GM12864 (cell line): ENCODE measurements at places on chromosomes 12 and 14.
A peak's percentile ranks its signal among the peaks of the same experiment; 100 is the strongest.

DNA sequence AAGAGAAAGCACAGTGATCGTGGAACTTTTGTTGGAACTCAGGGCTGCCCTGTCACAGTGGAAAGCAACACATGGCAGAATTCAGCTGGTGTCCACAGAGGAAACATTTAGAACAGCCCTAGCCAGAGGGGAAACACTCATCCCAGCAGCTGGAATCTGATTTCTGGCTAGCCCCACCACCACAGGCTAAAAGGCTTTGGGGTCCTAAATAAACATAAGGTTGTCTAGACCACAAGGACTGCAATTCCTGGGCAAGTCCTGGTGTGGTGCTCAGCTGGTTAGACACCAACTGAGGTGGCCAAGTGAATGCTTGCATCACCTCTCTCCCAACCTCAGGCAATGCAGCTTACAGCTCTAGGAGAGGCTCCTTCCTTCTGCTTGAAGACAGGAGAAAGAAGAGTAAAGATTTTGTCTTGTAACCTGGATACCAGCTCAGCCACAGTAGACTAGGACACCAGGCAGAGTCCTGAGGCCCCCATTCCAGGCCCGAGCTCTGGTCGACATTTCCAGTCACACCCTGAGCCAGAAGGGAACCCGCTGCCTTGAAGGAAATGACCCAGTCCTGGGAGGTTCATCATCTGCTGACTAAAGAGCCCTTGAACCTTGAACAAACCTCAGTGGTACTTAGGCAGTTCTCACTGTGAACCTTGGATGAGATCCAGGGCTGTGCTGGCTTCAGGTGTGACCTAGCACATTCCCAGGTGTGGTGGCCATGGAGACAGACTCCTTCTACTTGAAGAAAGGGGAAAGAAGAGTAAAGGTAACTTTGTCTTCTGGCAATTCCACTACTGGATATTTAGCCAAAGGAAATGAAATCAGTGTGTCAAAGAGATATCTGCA, 85.4 kb upstream of the PLXNC1 start:
- no peak for DNase-seq

DNA sequence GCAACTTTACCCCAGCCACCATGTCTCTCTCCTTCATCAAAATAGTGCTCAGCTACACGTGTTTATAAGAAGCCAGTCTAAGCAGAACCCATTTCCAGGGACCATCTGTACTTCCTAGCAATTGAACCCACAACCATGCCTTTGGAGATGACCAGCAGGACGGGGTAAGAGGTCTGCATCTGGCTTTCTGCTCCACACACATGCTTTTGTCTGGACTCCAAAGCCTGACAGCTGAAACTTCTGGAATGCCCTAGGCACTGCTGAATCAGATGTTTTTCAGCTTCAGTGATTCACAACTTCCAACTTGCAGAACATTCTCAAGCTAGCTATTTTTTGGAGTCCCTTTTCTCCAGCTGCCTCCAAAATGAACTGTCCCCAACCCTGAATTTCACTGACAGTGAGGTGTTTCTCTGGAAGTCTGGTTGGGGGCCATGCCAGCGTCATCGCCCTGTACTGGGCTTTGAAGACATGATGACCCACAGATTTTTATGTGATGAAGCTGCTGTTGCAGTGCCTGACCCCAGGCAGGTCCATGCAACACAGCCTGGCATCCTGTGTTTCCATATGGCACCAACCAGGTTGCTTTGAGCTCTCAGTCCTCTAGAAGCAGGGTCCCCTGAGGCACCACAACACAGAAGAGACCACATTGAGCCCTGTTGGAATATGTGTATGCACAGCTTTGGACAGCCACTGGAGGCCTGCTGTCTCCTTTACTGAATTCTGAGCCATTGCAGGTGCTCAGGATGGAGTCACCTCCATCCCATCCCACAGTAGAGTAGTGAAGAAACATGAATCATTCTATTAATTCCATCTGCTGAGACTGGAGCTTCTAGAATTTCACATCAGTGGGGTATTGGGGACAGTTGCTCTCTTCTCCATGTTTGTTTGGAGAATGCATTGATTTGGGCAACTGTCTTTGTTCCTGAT, 80.2 kb downstream of the NUAK1 start:
- DNase-seq: no peak

DNA sequence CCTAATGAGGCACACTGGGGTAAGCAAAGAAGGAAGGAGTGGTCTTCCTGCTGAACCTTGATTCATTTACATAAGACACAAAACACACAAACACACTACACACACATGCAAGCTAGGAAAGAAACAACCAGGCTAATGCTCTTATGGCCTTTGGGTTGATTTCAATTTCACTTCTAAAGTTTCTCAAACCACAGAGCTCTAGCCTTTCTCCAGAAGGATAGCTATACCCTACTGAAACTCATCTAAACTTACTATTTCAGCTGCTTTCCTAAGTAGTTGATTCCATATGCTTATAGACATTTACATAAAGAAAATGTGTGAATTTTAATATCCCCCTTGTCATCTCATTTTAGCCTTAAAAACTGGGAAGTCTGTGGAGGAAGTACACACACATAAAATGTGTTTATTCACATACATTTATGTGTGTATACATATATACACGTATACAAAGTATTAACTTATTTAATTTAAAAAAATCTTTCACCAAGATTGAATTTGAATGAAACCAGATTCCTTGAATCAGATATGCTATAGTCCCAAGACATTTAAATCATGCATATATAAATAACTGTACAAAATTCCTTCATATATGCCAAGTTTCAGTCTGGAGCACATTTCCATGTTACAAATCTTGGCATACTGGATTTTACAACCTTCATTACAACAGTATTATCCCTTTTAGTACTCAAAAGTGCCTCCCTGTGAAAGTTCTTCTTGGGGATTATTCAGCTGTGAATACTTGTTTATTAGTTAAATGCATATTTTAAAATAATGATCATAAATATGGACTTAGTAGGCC, 231.8 kb upstream of the NPAS3 start:
- no peak for DNase-seq

- peak; percentile 72 for DNase-seq
These were observed at the start of gene FOS for GRCh38 chr14:75278422-75279152. Gene FOS (plus strand): TSS chr14:75278828. CDS start chr14:75278983, 155 bp downstream.

- DNase-seq: no peak
These were observed 395.2 kb upstream of the DCN start for GRCh38 chr12:91577586-91578539.

GRCh38 chr12:92007787-92008186, 137.9 kb downstream of the BTG1 start:
- no peak for DNase-seq

GRCh38 chr14:103319422-103319821, 14.6 kb upstream of the EIF5 start:
- DNase-seq: peak; percentile 58

DNA sequence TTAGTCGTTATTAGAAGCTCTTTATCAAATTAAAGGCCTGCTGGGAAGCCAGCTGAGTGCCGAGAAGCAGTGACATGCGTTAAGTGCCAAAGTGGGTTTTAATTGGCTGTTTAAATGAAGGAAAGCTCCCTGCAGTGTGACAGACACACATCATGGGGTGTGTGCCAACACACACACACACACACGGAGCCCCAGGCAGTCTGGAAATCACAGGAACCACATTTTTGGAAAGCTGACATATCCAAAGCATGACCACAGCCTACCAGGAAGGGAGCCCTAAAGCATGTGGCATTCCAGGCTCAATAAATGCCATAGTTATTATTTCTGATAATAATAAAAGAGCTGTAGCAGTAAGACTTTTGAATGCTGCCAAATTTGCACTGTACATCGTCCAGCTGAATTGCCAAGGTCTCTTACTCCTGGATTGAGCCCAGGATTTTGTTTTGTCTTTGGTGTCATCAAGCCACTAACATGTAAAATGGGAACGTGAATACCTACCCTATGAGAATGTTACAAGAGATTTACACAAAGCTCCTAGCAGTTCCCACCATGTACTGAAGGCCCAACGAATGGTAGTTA, 135.1 kb downstream of the TMEM30B start:
- no peak for DNase-seq

GRCh38 chr14:29650554-29651269, 276.9 kb downstream of the PRKD1 start:
- no peak for DNase-seq

GRCh38 chr14:78968265-78968664, 798.1 kb downstream of the NRXN3 start:
- no peak for DNase-seq

GRCh38 chr12:97112136-97112535, 205.1 kb downstream of the NEDD1 start:
- DNase-seq: no peak

GRCh38 chr14:102878174-102878969, 44.1 kb upstream of the AMN start:
- no peak for DNase-seq

- DNase-seq: no peak
These were observed 7.0 kb downstream of the PPP1R1A start for GRCh38 chr12:54581412-54581811.

DNA sequence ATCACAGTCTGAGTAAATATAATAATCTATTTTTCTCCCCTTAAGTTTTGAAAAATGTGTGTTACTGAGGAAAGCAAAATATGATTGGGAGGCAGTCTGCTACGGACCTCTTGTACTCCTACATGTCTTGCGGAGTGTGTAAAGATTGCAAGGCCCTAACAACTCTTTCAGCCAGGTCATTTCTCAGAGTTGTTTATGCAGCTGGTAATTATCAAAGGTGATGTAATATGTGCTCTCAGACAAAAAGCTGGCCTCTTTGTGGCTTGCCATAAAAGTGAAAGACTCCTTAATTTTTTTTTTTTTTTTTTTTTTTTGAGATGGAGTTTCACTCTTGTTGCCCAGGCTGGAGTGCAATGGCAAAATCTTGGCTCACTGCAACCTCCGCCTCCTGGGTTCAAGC, 40.5 kb upstream of the MON2 start:
- DNase-seq: no peak

GRCh38 chr12:131795064-131795463, 33.1 kb upstream of the MMP17 start:
- DNase-seq: no peak

DNA sequence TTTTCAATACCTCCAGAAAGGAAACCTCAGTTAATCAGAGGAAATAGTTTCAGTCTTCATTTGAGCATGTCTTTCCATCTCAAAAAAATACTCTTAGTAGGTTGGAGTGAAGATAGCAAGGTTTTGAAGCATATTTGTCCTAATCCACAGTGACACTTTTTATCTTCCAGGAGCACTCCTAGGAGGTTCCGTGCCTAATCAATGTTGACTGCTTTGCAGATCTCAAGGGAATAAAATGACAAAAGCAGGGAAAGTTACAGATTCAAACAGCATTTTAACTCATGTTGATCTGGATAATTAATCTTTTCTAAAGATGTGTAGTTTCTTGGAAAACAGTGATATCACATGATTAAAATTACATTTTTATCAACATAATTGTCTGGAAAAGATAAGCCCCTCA, 213.9 kb downstream of the ANO6 start:
- DNase-seq: no peak

GRCh38 chr12:65229441-65229840, 49.0 kb upstream of the MSRB3 start:
- DNase-seq: no peak

GRCh38 chr14:52850451-52850909, 59.1 kb upstream of the GNPNAT1 start:
- no peak for DNase-seq

- no peak for DNase-seq
These were observed 141.1 kb downstream of the NDUFA12 start for GRCh38 chr12:94862421-94862820.

DNA sequence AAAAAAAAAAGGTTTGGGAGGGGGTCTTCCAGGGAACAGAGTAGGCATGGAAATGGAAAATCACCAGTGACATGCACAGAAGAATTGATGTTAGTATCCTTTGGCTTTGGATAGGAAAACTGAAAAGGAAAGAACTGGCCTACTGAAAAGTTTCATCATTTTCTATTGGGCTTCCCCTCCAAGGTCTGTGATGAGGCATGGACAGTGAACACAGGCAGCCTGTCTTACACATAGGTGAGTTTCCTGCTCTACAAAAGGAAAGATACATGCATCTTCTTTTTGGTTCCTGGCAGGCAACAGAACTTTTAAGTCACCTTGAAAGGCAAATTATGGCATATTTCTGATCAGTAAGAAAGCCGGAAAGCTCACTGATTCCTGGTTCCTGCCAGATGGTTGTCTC, 5.8 kb downstream of the BMAL2 start:
- DNase-seq: no peak

- no peak for DNase-seq
These were observed 21.3 kb downstream of the SOS2 start for GRCh38 chr14:50210074-50210473.

DNA sequence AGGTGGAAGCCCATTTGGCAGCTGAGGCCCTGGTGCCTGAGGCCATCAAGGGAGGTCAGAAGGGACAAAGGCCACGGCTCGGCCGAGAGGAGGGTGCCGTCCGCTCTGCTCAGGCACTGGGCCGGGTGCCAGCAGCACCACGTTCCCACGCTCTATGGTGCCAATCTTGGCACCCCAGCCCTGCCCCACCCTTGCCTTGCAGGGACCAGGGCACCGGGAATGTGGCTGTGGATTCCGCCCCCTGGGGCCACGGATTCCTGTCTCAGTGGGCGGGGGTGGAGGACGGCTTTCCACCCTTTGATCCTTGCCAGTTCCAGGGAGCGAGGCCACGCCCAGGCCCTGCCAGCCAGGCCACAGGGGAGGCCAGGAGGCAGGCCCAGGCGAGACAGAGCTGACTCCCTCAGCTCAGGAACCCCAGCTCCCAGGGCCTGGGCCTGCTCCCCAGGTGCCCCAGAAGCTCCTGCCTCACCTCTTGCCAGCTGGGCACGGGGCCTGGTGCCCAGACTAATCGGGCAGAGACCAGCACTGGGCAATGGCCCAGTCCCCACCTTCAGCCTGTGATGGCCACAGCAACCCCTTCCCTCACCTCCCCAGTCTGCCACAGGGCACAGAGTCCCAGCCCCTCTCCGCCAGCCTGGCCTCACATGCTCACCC, 26.4 kb upstream of the GPR132 start:
- DNase-seq: no peak

DNA sequence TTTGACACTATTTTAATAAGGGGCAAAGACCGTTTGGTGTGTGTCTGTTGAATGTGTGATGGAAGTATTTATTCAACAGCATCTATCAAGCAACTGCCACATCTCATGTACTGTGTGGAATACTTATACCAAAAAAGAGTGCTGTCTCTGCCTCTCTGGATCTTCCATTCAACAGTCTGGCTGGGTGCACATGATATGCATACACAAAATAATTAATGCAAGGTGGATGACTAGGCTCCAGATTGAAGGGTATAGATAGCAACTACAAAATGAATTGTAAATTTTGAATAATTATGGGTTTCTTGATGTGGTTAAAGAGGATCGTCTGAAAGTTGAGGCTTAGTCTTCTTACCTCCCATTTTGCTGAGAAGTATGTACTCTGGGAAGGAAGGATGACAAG, 145.9 kb upstream of the OTX2 start:
- no peak for DNase-seq

- no peak for DNase-seq
These were observed 52.0 kb upstream of the NTF3 start for GRCh38 chr12:5379749-5380496.
